Psoas muscle (tissue), 8 donors: ENCODE measurements at places on chromosomes 11 and 22. TPM values are rescaled to one million over a fixed set of nuclear protein-coding genes. Genes with fewer than 3 reads are reported as not detected.
A peak's percentile ranks its signal among the peaks of the same experiment; 100 is the strongest.

Gene MB
- 10,019 TPM for polyA plus RNA-seq

Gene CASP5
- not detected for polyA plus RNA-seq

Gene ELFN2
- polyA plus RNA-seq = 0.05 TPM

Gene ZNF280B
- 0.23 TPM for polyA plus RNA-seq

Gene SLC37A2
- 0.47 TPM for polyA plus RNA-seq

Gene HIPK3
- 64.2 TPM for polyA plus RNA-seq

Gene KDM4E
- polyA plus RNA-seq = not detected

Gene MRGPRX4
- polyA plus RNA-seq = not detected

Gene H19
- 5,104 TPM for polyA plus RNA-seq

Gene TRIM6
- 0.28 TPM for polyA plus RNA-seq

DNA sequence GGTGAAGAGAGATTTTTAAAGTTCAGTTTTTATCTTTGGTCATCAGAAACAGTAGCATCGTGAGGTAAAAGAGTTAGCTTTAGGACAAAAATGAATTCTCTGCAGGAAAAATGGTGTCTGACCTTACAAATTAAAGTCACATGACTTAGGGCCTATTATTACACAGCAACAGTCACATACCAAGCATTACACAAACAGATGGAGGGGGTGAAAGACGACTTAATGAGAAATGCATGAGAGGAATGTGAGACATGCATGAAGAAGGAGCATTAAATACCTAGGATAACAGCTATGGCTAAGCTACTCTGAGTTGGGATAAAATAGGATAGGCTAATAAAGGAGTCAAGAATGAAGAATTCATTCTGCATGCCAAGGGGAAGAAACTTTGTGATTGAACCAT is 77.5 kb downstream of the BLID start:
- no peak for DNase-seq

DNA sequence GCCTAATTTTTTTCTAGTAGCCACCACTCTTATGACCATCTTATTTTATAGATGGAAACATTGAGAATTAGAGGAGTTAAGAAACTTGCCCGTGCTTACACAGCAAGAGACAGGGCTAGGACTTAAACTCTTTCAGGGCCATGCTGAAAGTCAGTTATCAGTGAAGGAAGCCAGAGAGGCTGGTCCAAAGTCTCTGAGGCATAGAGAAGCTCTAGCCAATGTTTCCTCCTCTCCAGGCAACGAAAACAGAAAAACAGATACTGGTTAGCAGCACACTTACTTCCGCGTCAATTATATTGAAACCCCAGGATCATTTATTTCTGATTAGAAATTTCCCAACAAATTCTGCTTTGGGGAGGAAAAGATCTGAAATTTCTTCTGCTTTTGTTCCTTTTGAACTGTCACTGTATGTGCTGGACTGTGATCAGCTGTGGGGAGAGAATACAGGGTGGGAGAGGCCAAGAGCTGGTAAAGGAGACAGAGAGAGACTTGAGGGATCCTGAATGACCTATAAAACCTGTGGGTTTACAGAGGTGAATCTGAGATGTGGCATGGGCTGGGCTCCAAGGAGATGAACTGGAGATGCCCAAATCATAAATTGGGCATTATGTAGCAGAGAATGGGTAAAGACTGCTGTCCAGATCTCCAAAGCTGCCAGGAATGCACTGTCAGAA is 37.5 kb upstream of the CAPRIN1 start:
- DNase-seq = no peak

- no peak for DNase-seq
Observed at GRCh38 chr22:36561291-36561811, 32.4 kb upstream of the EIF3D start.

DNA sequence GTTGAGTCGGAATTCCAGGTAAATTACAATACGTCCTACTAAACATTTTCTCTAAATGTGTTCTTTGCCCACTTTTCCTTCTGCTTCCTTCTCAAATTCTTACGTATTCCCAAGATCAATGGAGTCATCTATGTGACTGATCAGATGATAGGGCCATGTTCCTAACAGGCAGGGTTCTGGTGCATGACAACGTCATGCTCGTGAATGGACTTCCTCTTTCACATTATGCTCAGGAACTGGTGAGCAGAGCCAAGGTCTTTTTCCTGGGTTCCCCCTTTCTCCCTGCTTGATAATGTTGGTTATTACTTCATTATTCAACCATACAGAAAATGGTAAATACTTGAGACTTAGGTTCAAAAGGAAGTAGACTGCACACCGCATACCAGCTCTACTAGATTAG is 789.4 kb downstream of the OPCML start:
- no peak for DNase-seq

- no peak for DNase-seq
Observed at GRCh38 chr22:36520423-36520822, 8.5 kb downstream of the EIF3D start.

DNA sequence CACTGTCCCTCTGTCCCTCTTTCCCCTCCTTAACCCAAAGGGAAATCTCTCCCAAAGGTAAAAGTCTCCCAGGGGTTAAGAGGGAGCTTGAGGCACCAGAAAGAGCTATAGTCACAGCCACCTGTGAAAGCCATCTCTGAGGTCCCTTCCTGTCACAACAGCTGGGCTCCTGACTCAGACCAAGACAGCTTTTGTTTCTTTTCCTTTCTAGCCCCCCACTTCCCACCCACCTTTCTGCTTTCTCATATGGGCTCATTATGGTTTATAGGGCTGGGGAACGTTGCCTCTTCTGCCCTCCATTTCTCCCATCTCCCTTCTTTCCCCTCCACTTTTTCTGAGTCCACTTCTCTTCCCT is 19.1 kb downstream of the MIF start:
- no peak for DNase-seq

GRCh38 chr22:45344334-45344733 is 34.6 kb downstream of the FAM118A start:
- no peak for DNase-seq

GRCh38 chr22:31730344-31730711 is 19.6 kb downstream of the PRR14L start:
- DNase-seq = no peak

DNA sequence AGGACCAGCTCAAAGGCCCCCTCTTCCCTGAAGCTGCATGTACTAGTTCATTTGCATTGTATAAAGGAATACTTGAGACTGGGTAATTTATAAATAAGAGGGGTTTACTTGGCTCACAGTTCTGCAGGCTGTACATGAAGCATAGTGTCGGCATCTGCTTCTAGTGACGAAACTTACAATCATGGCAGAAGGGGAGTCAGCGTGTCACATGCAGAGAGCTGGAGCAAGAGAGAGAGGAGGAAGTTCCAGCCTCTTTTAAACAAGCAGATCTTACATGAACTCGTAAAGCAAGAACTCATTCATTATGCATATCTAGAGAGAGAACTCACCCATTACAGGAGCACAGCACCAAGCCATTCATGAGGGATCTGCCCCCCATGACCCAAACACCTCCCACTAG is 7.1 kb upstream of the HMGXB4 start:
- DNase-seq = no peak

DNA sequence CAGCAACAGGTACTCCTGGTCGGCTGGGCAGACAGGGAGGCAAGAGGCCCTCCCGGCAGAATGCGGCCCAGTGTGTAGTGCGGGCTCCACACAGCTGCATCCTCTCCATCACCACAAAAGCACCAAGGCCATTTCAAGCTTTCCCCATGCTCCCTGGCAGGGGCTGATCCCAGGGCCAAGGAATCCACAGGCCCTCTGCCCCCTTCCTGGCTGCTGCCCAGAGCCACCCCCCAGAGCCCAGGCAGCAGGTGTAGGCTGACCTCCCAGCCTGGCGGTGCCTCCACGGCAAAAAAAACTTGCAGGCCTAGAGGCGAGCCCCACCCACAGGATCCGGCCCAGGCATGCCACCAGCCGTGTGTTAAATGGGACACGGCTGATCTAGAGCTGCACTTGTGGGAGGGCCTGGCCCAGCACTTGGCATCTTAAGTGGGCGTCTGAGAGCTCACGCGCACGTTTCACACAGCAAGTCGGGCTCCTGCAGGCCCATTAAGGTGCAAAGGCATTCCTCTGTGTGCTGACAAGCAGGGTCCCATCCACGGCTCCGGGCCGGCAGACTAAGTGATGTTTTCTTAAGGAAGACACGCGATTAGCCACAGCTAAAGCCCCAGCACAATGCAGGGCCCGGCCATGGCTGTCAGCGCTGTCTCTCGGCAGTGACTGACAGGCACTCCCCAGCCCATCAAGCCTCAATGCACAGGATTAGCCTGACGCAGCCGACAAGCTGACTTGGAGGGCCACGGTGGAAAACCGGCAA is 19.8 kb upstream of the GNB1L start:
- DNase-seq = peak; percentile 22

- no peak for DNase-seq
Observed at GRCh38 chr11:82117362-82117761, 616.3 kb downstream of the FAM181B start.

GRCh38 chr11:57653163-57653562 is 3.5 kb upstream of the YPEL4 start:
- DNase-seq = no peak

DNA sequence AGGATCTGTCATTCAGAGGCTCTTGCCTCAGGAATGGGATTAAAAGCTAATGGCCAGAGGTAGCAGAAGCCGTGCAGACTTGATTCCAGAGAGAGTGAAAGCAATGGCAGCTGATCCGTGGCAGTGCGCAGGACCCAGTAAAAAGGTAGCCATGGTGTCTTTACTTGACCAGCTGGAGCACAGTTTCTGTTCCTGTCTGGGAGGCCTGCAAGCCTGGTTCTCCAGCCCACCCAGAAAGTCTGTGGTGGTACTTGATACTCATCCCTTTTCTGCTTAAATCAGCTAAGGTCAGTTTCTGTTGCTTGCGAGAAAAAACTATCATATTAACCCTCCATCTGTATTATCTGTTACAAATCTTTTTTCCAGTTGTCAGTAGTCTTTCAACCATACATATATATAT is 86.7 kb downstream of the RPS6KA4 start:
- no peak for DNase-seq

DNA sequence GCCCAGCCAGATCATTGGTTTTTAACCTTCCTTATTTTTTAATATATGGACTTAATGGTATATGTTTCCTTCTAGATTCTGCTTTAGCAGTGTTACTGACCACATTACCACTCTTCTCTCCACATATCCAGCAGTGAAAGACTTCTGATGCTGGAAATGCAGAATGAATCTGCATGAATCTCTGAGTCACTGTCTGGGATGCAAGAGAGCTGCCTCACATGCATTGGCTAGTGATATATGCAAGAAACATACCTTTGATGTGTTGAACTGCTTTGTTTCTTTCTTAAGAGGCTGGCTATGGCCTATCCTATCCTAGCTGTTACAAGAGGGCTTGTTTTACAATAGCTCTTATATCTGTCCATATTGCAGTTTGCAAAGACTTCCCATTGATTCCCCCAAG is 16.6 kb upstream of the AMPD3 start:
- no peak for DNase-seq

GRCh38 chr11:43983221-43983810 is 40.9 kb downstream of the C11orf96 start:
- DNase-seq = no peak

DNA sequence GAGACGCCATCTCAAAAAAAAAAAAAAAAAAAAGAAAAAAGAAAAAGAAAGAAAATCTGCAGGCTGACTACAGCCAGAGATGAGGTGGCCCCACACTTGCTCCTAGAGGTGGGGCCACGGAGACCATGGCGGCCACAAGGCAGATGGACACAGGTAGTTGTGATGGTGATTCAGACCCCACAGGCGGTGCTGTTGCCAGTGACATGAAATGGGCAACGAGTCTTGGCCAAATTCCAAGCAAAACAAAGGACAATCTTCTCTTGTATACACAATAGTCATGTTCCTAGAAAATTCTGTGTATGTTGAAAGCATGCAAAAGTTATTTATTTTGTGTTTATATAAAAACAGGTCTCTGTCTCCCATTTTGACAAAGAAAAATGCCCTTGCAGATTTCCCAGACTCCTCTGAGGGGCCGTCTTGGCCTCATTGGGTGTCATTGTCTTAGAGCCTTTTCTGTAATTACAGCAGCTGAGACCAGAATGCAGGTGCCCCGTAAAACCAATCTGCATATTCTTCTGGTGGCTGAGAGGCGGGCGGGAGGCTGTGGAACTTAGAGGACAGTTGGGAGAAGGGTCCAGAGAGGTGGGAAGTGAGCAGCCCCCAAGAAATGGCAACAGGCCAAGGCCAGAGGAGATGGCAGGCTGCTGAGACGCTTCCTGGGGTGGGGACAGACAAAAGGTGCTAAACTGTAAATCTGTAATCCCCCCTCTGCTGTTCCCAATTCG is 22.5 kb upstream of the DAGLA start:
- DNase-seq = no peak
